AG09309 (cell line): ENCODE measurements at places on chromosomes 6 and 20.

- no peak for DNase-seq
Measured at GRCh38 chr6:39566456-39566855, 158.8 kb downstream of the KIF6 start.

- no peak for DNase-seq
Measured at GRCh38 chr6:16948396-16948795, 153.5 kb upstream of the STMND1 start.

DNA sequence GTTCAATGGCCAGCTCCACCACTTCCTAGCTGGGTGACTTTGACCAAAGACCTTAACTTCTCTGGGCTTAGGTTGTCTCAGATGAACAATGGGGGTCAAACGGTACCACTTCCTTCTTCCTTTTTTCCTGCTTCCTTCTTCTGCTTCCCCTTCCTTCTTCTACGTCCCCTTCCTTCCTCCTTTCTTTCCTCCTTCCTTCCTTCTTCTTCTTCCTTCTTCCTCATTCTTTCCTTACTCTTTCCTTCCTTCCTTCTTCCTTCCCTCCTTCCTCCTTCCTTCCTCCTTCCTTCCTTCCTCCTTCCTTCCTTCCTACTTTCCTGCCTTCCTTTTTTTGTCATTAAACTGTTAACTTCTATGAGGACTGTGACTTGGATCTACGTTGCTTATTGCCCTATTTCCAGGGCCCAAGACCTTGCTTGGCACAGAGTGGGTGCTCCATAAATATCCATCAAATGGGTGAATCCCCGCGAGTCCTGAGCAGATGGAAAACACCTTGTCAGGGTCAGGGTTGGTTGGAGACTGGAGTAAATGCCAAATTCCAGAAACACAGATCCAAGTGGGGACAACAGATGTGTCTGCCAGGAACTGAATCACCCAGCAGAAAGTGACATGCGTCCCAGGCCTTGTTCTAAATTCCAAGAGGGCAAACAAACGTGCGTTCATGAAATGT, 243.3 kb downstream of the PREX1 start:
- DNase-seq: no peak

GRCh38 chr6:19715167-19715551, 122.0 kb upstream of the ID4 start:
- no peak for DNase-seq

GRCh38 chr6:105810922-105811482, 275.1 kb upstream of the PRDM1 start:
- DNase-seq: no peak
